T-cell (primary cell): ENCODE measurements at places on chromosomes 7 and 10.

DNA sequence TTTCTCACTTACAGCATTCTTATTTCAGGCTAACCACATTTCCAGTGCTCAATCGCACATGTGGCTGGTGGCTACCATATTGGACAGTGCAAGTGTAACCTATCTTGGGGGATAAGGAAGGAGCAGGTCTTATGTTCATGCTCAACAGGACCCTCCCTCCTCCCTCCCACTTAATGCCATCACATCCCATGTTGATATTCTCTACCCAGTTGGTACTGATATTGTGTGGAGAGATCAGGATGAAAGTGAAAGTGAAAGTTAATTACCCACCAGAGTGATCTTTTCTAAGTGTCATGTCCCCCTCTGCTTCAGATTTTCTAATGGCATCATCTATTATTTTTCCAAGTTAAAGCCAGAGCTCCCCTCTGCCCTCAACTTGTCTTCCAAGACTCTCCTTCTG, 91.6 kb downstream of the BMPER start:
- no peak for DNase-seq

DNA sequence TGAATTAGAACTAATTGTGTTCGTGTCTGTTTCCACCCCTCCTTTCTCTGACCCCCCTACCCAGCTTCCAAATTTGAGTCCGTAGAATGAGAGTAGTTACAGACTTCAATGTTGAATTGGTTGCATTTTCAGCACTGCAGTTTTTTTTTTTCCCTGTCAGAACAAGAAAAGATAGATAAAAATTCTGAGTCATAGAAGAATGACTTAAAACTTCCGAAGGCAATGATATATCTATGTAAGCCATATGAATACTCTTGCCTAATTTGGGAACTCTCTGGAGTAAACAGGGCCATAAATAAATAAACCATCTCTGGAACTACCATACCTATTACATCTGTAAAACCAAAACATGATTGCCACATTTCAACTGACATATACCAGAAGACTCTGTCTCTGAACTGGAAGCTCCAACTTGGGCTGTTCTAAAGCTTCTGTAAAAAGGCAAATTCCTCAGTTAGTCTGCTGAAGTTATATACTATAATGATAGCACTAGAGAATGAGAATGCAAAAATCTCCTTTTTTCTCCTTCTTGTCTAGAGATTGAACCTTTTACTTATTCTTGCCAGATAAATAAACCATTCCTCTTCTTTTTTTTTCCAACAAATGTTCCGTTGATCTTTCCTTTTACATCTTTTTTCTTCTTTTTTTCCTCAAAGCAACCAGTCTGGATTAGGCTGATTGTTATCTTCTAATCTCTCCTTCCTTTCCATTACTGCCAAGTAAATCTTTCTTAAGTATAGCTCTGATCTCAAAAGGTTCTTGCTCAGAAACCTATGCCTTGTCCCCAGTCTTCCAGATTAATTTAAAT, 23.5 kb downstream of the VCL start:
- DNase-seq = no peak

GRCh38 chr10:47348661-47349470, 703 bp downstream of the RBP3 start:
- DNase-seq = no peak

DNA sequence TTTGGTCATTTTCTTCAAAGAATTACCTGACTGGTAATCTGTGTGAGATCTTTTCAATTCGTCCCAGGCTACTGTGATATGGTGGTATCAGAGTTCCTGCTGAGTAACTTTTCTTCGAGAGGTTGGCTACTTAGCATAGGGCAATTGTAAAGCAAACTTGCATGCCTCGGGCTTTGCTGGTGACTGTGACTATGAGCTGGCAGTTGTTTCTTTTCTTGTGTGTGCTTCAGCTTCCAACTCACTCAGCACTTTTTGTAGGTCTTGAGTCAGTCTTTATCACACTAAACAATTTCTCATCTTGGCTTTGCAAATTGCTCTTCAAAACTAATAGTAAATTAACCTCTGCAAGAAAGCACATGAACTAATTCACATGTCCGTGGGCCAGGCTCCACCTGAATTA, 44.3 kb downstream of the PRR15 start:
- DNase-seq = no peak

DNA sequence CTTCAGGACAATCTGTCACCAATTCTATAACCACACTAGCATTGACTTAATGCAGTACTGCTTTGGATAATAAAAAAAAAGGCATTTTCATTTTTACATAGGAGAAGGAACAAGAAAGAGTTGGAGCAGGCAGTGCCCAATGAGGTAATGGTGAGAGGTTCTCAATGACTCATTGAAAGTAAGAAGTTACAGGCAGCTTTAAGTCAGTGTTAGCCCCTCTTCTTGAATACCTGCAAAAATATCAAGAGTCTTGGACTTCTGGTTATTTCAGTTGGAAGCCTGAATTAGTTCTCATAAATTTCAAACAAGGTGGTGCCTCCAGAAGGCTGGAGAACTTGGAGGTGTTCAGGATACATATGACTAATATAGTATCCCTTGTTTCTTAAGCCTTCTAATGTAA, 422.5 kb downstream of the HTR7 start:
- no peak for DNase-seq
